Stimulated activated CD8-positive, alpha-beta memory T cell treated with anti-CD3 and anti-CD28 coated beads, Interleukin-4, amount 100 ng/mL, for 1 hour (primary cell): ENCODE measurements at places on chromosomes 3 and 15.
A peak's percentile ranks its signal among the peaks of the same experiment; 100 is the strongest.

- DNase-seq, result no peak
Measured at GRCh38 chr3:187804745-187805121, 59.5 kb upstream of the BCL6 start.

DNA sequence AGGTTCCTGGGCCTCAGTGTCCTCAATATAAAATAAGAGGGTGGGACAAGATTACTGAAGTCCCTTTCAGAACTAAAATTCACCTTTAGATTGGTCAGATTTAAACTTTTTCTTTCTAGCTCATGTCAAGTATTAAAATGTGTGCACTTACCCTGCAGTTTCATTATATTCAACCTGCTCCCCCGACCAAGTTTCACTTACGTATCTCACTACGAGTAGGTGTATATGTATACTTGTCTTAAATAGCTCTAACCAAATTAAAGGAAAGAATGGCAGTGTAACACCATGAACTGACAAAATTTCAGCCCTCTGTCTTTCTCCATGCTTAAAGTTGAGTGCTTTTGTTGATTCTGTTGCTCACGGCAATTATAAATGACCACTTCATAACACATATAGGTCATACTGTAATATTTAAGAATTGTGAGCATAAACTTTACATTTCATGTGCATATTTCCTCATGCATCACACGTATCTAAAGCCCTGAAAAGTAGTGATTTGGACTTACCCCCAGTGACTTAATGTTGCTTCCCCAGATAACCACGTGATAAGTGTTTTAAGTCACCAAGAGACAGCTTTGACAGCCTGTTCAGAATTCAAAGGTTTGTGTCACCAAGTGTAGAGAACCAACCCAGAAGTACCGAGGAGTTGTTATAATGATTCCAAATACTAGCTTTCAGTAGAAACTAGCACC is 70.0 kb downstream of the PGPEP1L start:
- no peak for DNase-seq

DNA sequence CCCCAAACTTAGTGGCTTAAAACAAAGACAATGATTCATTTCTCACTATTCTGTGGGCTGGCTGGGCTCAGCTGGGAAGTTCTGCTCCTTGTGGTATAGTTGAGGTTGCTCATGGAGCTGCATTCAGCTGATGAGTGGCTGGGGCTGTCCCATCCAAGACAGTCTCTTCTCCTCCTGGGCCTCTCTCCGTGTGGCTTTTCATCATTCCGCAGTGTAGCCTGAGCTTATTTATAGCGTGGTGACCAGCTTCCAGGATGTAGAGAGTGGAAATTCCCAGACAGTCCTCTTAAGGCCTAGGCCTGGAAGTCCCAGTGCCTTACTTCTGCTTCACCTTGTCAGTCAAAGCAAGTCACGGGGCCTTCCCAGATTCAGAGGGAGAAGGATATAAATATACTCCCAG is 136.7 kb upstream of the DAZL start:
- DNase-seq, result no peak

GRCh38 chr3:71578054-71578751 is 5.3 kb downstream of the FOXP1 start:
- DNase-seq, result no peak

GRCh38 chr15:65937476-65937875 is 68.2 kb downstream of the RAB11A start:
- no peak for DNase-seq

- DNase-seq, result no peak
Measured at GRCh38 chr15:98421419-98422129, 226.8 kb upstream of the IGF1R start.

- no peak for DNase-seq
Measured at GRCh38 chr3:11392014-11392859, 120.0 kb downstream of the ATG7 start.

DNA sequence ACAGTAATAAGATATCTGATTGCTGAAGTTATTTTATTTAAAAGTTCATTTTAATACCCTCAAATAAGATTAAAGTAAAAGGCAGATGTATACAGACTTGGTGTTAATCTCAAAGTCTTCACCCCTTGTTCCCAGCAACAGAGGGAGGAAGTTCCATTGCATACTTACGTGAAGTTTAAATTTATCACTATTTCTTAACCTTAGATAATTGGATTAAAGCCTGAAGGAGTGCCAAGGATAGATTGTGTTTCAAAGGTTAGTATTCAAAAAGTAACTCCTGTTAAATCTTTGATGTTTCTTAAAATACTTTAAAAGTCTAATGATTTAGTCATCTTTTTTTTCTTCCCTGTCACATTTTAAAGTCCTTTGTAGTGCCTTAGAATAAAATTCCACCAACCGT is 39.3 kb downstream of the ATP1B3 start:
- DNase-seq, result no peak

- DNase-seq, result no peak
Measured at GRCh38 chr3:164657631-164658030, 420.7 kb downstream of the SI start.

GRCh38 chr15:27599034-27599433 is 500.1 kb downstream of the OCA2 start:
- DNase-seq, result no peak

DNA sequence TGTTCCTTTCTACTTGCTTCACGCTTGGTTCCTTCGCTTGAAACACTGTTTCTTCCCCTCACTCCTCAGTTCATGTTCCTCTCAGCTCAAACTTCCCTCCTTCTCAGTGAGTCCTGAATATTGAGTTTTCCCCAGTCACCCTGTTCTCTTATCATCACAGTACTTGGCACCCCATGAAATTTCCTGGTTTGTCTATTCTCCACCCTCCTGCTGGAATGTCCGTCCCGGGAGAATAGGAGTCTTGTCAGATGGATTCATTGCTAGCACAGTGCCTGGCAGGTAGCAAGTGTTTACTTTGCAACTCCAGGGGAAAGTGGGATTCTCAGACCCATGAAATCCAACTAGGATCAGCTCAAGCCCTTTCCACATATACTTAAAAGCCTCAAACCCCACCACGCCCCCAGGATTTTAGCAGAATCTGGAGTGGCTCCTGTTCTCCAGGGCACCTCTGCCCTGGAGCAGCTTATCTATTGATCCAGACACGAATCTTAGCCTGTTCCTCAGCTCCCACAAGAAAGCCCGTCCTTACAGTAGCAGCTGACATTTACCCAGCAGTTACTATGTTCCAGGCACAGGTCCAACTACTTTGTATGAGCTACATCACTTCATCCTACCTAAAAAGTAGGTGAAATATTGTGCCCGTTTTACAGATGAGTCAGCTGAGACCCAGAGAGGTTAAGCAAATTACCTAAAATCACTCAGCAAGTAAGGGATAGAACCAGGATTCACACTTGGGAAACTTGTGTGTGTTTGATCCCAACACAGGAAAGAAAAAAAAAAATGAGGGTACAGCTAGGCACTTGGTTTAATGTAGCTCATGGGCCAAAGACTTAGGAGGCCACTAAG is 36.8 kb upstream of the MAP3K13 start:
- DNase-seq, result no peak

- no peak for DNase-seq
Measured at GRCh38 chr3:152270937-152271336, 2.2 kb downstream of the MBNL1 start.

DNA sequence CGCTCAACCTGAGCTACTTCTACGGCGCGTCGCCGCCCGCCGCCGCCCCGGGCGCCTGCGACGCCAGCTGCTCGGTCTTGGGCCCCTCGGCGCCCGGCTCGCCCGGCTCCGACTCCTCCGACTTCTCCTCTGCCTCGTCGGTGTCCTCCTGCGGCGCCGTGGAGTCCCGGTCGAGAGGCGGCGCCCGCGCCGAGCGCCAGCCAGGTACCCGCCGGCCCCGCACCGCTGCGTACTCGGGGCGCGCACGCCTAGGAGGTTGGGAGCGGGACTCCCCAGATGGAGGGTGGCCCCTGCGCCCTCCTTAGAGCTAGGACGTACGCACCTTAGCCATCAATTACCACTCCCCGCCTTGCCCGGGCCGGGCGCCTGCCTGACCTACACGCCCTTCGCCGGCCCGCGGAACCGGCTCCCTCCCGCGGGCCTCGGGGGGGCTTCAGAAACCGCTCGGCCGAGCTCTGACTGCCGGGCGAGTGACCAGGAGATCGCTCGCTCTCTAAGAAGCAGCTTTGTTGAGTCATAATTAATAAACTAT is 466 bp downstream of the NFKBIZ start:
- DNase-seq, result peak; percentile 32

- DNase-seq, result no peak
Measured at GRCh38 chr3:127771746-127772145, 50.6 kb downstream of the MGLL start.

GRCh38 chr3:50138266-50139200 is 16.6 kb upstream of the SEMA3F start:
- DNase-seq, result no peak

- no peak for DNase-seq
Measured at GRCh38 chr3:51343918-51344687, 41.0 kb upstream of the MANF start.

DNA sequence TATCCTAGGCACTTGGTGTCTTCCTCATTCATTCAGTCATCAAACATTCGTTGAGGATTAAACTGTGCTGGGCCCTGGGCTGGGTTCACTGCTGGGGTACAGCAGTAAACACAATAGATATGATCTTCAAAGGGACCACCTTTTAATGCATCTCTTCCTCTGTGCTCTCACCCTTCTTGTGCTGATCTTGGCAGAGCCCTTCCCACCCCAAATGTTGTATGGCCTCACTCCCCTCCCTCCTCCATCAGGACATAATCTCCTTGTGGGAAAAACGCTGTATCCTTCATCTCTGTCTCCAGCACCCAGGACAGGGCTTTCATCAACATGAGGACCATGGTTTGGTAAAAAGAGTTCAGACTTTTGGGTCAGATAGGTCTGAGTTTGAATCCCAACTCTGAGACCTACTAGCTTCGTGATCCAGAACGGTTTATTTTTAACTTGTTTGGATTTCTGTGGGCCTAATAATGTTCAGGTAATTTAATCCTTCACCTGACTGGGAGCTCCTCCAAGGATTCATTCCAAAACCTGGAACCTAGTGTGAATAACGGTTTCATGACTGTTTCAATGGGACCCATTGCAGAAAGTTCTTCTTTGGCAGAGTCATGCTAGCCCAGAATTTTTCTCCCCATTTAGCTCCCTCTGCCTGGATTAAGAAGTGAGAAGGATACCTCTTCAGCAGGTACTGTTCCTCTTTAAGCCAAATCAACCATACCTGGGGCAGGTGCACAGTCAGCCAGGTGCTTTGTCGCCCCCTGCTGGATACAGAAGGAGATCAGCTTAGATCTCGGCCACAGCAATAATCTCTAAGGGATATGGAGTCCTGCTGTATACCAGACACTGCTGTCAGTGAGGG is 5.2 kb upstream of the WNT7A start:
- no peak for DNase-seq
